Keratinocyte (primary cell): ENCODE measurements at places on chromosomes 16 and 17. TPM values are rescaled to one million over a fixed set of nuclear protein-coding genes. Genes with fewer than 3 reads are reported as not detected.
A peak's percentile ranks its signal among the peaks of the same experiment; 100 is the strongest.

Gene TP53TG3
- polyA plus RNA-seq: not detected in 3 replicates

- H3K4me3 ChIP-seq: no peak overlapping the region
- no peak for DNase-seq
- no peaks in the 10 kb centered on the region for H3K27me3 ChIP-seq
- H3K4me1 ChIP-seq: no peaks in the 10 kb centered on the region
- no peaks in the 10 kb centered on the region for H3K36me3 ChIP-seq
These were observed 9.8 kb upstream of the MED11 start for GRCh38 chr17:4721203-4722135.

DNA sequence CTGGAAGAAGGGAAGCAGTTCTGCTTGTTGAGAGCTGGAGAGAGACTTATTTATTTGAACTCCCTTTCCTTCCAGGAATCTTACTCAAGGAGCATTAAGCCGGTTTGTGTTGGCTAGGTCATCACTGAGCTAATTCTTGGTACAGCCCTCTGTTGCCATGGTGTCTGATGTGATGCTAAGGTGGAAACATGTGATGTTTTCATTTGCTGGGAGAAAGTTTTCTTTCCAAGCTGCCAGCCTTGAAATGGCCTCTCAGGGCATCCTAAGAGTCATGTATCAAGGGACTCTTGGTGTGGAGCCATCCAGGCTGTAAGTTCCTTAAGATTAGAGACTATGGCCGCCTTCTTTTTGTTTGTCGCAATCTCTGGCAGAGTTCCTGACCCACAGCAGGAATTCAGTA lies 4.2 kb downstream of the PSKH1 start:
- H3K36me3 ChIP-seq: peaks cover 5% of the 10 kb centered on the region
- no peak for DNase-seq
- H3K4me3 ChIP-seq: no peak overlapping the region

DNA sequence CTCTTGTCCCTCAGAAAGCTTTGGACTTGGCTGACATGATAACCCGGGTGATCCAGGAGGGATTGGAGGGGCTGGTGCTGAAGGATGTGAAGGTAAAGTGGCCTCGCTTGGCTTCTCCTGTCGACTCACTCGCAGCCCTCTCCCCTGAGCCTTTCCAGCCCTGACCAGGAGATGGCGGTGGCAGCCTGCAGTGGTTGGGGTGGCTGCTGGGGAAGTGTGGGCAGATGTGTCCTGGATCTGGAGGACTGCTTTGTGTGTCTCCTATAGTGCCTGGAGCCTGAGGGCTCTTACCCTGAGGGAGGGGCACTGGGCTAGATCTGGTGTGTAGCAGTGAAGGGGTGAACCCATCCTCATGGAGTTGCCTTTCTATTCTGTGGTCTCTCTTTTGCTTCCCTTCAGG lies 17.9 kb downstream of the LIG3 start:
- H3K27me3 ChIP-seq: no peaks in the 10 kb centered on the region
- H3K4me1 ChIP-seq: no peaks in the 10 kb centered on the region
- H3K27ac ChIP-seq: no peak overlapping the region
- no peak overlapping the region for H3K4me3 ChIP-seq

GRCh38 chr17:4483012-4483840 lies 15.5 kb upstream of the SPNS2 start:
- H3K27ac ChIP-seq: peak overlapping the region; percentile 48
- DNase-seq: no peak
- H3K4me3 ChIP-seq: peak overlapping the region; percentile 44
- no peaks in the 10 kb centered on the region for H3K27me3 ChIP-seq
